SW480 (cell line): ENCODE measurements at places on chromosomes 1 and 21.

DNA sequence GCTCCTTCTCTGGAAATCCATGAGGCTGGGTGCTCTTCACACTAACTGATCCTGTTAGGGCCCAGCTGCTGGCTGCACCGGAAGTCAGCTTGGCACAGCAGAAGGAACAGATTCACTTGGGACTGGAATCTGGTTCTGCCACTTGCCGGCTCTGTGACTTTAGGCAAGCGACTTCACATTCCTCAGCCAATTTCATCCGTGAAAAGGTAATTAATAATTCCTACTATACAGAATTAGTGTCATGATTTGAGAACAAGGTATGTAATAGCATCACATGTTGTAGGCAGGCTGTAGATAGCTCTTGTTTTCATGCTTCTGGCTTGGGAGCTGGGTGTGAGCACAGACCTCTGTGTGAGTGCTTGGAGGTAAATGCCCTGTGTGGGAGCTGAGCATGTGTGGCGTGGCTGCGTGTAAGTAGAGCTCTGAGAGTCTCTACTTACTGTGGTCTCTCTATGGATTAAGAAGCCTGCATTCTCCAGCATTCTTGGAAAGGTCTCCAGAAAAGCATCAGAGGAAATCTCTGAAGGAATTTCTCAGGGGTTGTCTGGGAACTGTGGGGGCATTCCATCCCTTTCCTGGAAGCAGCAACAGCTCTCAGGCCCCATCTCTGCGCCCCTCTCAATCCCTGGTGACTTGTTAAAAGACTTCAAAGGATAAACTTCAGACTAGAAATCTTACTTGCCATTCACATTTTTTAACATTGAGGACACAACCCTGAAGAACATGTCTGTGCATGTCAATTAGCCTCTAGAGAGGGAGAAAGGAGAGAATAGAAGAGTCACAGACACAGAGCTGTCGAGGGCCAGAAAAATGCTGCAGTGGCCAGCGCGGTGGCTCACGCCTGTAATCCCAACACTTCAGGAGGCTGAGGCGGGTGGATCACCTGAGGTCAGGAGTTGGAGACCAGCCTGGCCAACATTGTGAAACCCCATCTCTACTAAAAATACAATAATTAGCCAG lies 47.7 kb upstream of the PPM1J start:
- DNase-seq = no peak

DNA sequence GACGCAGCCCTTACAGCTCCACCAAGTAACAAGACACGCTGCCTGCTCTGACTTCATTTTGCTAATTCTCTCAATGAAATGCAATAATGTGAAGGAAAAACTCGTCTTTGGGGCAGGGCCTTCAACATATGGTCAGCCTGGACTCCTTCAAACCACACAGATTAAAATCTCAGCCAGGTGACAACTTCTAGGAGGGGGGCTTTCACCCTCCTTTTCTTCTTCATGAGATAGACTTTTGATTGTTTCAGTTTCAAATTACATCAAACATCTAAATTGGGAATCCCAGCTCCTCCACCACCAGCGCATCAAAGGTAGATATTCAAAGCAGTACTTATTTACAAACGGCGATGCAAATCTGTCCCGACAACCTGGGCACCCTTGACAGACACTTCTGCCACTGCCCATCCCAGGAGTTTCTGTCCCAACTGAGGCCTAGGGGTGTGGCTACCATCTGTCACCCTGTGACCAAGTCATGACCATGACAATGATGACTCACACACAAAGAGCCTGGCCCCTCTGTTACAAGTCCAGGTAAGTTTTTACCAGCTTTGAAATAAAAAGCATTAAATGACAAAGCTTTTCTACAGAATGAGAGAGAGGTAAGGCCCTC lies 29.7 kb downstream of the SSBP3 start:
- peak; percentile 63 for DNase-seq

- no peak for DNase-seq
Observed at GRCh38 chr1:19400192-19400611, 85.1 kb downstream of the CAPZB start.

DNA sequence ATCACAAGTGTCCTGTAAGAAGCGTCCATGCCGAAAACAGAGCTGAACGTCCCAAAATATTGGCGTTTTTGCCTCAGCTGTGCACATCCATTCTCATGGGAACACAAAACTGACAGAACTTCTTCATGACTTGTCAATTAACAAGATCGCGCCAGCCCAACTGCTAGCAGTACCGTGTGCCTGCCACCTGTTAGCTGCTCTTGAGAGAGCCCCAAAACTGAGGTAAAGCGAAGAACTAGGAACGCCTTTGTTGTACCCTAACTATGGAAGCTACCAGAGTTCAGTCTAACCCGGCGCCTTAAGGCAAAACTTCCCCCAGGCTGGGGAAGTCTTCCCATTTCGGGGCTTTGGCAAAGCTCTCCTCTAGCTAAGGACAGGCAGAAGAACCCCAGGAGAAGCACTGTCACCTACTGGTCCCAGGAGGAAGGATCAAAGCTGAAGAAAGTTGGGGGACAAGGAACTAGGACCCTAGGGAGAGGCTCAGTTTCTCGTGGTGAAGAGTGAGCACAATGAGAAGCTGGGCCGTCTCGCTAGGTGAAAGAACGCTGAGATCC lies 719 bp downstream of the EYA3 start:
- DNase-seq = peak; percentile 18

DNA sequence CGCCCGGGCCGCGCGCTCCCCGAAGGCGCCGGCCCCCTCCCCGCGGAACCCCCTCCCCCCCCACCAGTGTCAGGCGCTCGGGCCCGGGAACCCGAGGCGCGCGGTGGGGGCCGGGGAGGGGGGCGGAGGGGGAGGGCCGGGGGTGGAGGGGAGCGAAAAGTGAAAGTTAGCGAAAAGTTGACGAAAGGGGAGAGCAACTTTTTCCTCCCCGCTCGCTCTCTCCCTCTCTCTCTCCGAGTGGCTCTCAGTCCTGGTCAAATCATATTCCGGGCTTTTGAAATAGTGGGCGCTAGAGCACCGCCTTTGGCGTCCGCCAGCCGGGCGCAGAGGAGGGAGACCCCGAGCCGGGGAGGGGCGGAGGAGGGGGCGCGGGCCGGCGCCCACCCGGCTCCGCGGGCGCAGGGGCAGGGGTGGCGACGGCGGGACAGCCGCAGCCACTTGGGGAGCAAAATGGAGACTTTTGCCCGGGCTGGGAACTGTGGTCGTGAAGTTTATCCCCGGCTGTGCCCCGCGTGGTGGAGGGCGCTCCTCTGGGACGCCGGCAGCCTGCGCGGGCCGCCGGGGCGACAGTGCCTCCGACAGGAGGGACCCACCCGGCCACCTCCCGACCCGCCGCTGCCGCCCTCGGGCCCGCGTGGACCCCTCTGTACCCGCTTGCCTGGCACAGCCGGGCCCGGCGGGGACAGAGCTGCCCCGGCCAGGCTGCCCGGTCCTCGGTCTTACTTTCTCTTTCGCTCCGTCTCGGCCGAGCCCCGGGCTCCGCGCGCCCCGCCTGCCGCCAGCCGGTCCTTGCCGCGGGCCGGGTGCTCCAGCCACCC lies 697 bp downstream of the PRDM16 start:
- DNase-seq = peak; percentile 75

DNA sequence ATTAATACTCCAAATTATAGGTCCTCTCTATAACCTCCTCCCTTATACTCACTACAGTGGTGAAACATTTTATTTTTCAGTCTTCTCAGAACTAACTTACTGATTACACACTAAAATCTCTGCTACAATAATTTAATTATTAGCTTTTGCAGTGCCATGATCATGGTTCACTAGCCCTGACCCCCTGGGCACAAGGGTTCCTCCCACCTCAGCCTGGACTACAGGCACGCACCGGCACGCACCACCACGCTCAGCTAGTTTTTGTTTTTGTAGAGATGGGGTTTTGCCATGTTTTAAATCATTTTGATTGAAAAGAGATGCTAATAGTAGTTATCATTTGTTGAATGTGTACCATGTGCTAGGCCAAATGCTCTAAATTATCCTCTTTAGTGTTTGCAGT lies 6.3 kb downstream of the PATJ start:
- DNase-seq = no peak

GRCh38 chr1:165481820-165482532 lies 37.0 kb upstream of the RXRG start:
- DNase-seq = peak; percentile 75

GRCh38 chr21:46459024-46459355 lies 299 bp downstream of the DIP2A start:
- no peak for DNase-seq

DNA sequence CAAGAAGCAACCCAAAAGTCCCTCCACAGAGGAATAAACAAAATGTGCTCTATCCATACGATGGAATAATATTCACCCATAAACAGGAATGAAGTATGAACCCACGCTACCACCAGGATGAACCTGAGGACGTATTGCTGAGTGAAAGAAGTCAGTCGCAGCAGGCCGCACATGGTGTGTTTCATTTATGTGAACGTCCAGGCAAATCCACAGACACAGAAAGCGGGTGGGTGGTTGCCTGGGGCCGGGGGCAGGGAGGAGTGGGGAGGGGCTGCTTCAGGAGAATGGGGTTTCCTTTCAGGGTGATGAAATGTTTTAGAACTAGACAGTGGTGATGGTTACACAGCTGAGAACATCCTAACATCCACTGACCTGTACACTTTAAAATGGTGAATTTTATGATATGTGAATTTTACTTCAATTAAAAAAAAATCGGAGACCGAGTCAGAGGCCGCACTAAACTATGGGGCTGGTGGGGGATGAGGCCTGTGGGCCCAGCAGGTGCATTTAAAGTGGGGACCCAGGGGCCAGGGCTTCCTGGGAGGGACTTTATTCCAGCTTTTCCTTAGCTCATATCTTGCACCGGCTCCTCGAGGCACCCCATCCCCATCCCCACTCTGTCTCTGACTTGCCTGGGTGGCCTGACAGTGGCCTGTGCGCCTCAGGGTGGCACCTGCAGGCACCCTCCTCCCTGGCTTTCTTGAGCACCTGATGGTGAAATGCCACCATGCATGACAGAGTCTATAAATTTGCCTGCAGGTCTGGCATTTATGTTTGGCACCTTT lies 392.6 kb upstream of the VAMP3 start:
- no peak for DNase-seq

- DNase-seq = no peak
Observed at GRCh38 chr1:93500275-93500674, 52.4 kb downstream of the FNBP1L start.

- DNase-seq = no peak
Observed at GRCh38 chr1:151834239-151834638, 2.6 kb upstream of the RORC start.

DNA sequence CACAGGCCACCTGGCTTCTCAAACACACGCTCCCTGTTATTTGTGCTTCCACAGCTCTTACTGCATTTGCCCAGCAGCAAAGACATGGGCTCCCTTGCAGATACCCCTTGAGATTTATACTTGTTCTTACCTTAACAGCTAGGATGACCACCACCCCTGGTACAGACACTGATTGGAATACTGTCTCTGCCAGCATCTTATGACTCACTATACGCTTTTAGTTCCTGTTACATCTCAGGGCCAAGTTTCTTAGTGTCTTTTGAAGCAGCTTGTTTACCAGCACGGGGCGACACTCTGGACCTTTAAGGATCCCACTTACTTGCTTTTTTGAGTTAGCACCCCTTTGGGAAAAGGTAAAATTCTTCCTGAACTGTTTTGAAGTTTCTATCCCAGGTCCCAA lies 874.8 kb downstream of the KCNT2 start:
- no peak for DNase-seq

- DNase-seq = no peak
Observed at GRCh38 chr1:44442791-44443190, 37.7 kb downstream of the RNF220 start.

GRCh38 chr1:91897016-91897415 lies 11.1 kb upstream of the TGFBR3 start:
- DNase-seq = no peak

GRCh38 chr1:68210829-68211228 lies 21.5 kb downstream of the WLS start:
- no peak for DNase-seq

- DNase-seq = peak; percentile 86
Observed at GRCh38 chr1:209884665-209885117, 53.3 kb upstream of the SYT14 start.

DNA sequence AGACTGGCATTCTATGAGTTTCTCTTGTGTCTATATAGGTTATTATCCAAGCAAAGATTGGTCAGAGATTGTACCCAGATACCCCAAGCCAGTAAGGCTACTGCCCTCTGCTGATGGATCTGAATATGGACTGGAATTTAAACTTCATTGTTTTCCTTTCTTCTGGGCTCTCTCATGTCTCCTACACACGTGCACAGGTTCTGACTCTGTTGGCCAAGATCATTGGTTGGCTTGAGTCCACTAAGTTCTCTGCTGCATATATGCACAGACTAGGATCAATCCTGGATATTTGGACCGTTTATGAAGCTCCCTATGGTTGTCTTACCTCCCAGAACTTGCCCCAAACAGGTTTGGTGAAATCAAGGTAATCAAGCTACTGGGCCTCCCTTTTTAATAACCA lies 69.7 kb downstream of the CC2D1B start:
- peak; percentile 66 for DNase-seq

DNA sequence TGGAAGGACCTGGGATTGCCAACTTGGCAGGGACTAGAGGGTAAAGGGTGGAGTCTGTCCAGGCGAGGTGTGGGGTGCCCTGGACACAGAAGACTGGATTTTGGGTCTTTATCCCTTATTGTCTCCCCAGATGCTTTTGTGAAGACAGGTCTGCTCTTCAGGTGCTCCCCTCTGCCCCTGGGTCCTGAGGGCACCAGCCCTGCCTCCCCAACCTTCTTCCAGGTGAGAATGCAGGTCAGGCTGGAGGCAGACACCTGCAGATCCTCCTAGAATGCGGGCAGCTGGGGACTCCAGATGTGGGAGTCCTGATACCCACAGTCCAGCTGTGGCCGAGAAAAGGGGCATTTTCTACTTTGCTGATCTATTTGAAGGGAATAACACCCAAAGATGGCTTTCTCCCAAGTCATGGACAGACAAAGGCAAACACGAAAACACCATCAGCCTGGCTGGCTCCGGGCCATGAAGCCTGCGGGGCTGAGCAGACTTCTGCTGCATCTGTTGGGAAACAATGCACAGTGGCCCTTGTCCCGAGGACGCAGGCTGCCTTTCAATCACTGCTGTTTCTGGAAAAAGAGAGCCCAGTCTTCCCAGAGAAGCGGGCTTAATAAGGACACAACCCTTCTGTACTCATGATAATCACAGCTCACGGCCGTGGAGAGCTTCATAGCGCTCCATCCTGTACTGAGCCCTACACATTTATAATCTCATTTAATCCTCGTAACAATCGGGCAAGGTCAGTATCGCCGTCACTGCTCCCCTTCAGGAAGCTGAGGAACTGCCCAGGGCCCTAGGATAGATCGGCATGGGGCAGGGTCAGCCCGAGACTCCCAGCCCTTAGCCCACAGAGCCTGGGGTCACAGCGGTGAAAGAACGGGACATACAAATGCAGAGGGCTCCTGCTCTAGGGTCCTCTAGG lies 62.0 kb upstream of the ABCG1 start:
- no peak for DNase-seq
